Large intestine (tissue), 12 donors: ENCODE measurements at places on chromosomes 2 and 18.

GRCh38 chr2:83160571-83160970, 1298.5 kb downstream of the SUCLG1 start:
- no peak for DNase-seq

DNA sequence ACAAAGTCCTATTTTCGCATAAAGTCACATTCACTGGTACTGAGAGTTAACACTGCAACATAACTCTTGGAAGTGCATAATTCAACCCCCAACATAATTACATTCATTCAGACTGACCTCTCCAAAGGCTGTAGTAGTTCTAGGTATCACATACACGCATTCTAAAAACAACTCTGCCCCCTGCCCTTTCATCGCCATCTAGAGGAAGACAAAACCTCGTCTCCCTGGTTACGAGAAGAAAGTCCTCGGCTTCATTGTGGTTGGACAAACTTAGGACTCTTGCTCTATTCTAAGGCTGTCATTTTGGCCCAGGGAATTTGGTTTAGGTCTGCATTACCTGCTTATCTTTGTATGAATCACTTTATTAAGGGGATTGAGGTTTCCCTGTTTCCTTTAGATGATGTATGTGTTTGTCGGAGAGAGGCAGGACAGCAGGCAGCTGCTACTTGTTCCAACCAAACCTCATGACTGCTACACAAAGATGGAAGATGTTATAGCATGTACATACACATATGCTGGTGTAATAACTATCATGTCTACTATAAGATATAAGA, 215.4 kb upstream of the NRXN1 start:
- DNase-seq = no peak

DNA sequence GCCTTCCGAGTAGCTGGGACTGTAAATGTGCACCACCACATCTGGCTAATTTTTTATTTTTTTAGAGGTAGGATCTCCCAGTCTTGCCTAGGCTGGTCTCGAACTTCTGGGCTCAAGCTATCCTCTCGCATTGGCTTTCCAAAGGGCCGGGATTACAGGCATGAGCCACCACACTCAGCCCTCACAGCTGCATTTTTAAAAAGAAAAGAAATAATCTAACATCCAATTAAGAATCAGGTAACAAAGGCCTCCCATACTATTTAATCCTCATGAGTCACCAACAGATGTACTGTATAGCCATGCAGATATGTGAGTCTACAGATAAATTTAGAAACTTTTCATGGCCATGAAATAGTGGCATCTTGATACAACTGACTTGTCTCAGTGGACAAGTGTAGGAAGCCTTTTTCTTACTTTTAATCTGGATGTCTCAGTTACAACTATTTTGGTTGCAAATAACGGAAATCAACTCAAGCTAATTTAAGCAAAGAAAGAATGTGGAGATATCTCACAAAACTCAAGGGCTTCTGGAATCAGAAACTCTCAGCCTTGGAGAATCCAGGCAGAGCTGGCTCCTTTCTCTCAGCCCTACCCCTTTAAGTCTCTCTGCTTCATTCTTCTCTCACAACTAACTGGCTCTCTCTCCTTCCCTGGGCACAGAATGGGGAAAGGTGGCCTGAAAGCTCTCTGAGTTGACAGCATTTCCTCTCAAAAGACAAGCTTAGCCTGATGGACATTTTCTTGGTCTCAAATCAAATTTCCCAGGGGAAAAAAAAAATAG, 12.8 kb upstream of the PPM1B start:
- no peak for DNase-seq

DNA sequence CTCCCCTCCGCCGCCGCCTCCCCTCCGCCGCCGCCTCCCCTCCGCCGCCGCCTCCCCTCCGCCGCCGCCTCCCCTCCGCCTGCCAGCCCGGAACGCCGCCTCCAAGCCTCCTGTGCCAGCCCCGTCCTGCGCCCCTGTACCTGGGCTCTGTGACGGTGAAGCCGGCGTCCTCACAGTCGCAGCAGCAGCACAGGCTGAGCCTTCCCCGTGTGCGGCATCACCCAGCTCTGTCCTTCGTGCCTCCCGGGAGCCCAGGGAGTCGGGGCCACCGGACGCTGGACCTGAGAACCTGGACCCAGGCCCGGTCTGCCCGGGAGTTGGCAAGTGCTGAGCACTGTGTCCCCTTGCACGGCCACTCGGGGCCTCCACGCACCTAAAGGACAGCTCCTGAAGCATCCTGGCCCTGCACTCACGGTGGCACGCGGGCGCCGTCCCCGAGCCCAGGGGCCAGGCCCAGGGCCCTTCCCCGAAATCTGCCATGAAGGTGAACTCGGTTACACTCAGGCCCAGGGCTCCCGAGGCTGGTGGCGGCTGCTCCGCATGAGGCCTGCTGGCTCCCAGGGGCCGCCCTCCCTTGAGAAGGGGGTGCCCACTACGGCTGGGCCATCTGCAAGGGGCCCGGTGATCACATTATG, 32.9 kb downstream of the RTP5 start:
- no peak for DNase-seq
